Cerebellum (tissue), 4 donors: ENCODE measurements at places on chromosomes 11 and 22.

DNA sequence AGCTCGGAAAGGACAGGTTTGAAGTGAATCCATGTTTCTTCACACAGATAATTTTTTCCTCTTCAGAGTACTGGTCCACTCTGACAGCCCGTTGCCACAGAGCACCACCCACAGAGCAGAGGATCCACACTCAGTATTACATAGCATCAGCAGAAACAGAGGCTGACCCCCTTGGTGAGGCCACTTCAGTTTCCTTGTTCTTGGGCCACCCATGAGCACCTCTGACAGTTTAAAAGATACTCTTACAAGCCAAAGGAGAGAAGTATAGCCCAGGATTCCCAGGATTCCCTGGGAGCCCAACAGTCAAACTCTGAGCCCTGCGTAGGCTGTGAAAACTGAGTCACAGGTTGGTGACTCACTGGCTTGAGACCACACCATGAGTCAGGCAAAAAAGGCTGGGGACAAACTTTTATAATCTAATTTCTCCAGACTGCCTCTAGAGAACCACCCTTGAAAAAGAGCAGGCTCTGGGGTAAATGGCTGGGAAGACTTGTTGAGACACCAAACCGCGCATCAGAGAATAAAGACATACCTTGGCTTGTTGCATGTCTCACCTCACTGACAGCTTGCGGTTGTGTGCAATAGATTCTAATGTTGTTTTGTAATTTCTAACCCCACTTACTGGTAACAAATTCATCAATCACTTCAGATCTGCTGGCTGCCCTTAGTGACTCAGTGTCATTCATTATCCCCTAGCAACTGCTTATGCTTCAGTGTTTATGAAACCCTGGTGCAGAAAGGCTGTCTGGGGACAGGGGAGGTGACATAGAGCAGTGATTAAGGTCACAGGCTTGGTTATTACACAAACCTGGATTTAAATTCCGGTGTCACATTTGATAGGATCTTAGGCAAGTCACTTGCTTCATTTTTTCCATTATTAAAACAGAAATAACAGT lies 56.9 kb upstream of the PRSS23 start:
- DNase-seq, result no peak

- no peak for DNase-seq
Observed at GRCh38 chr22:36371920-36372319, 15.8 kb downstream of the MYH9 start.

GRCh38 chr11:108206171-108206570 lies 16.3 kb downstream of the NPAT start:
- DNase-seq, result peak; percentile 42

GRCh38 chr11:68505596-68505995 lies 45.0 kb downstream of the PPP6R3 start:
- DNase-seq, result no peak

DNA sequence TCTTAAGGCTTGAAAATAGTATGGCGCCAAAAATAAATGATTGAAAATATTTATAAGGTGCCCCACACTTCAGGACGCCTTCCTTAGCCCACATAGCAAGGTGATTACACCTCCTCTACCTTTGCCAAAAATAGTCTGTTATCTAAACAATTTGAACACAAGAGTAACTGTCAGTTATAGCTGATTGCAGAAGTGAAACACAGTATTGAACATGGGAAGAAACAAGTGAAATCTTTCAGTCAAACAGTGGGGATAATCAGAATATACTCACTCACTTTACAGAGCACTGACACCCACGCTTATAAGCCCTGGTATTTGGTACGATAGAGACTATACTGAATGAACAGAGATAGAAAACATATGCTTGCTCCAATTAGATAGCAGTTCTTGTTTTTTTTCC lies 203.1 kb downstream of the RAB38 start:
- no peak for DNase-seq

DNA sequence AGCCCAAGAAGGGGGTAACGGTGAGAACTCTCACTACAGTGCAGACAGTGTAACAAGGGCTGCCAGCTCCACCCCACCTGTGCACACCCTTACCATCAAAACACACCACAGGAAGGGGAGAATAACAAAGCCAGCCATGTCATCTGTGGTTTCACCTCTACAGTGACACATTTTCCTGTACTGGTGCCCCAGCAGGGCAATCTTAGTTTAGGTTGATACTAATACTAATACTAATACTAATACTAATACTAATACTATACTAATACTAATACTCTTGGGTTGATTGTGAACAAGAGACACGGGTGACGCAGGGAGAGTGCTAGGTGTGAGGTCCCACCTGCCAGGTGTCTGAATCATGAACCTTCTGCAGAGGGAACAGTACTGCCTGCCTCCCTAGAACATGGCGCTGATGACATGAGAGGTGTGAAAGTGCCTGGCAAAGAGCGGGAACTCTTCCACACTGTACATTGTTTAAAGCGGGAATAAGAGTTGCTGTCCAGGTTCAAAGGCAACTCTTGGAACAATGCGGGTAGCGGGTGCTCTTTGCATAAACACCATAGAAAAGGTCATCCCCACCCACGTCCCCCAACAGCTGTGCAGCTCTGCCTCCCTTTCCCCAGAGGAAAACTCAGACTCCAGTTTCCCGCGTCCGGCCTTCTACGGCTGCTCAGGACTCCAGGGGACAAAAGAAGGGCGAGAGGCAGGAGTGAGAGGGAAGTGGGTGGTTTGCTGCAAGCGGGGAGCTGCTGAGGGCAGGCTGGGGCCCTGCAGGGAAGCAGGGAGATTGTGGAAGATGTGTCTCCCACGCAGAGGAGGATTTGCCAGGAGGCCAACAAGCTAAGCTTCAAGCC lies 25.0 kb upstream of the TMPRSS4 start:
- no peak for DNase-seq

GRCh38 chr22:39149915-39150847 lies 2.3 kb downstream of the CBX7 start:
- no peak for DNase-seq

DNA sequence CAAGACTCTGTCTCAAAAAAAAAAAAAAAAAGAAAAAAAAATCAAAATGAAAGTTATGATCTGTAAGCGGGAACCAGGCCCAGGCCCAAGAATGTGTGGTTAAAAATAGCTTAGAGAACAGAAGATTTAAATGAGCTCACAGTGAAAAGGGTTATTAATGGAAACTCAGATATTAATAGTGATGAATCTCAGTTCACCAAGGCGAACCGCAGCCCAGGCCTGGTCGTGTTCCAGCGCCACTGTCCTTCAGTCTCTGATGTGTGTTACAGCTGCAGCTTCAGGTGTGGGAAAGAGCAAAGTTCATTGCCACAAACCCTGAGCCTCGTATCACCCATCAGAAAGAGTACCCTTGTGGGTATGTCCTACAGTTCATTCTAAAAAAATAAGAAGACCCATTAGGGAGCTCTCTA lies 107.1 kb downstream of the GAB2 start:
- no peak for DNase-seq

- DNase-seq, result no peak
Observed at GRCh38 chr11:133697603-133698180, 147.6 kb downstream of the SPATA19 start.

- no peak for DNase-seq
Observed at GRCh38 chr11:70460964-70461363, 62.6 kb downstream of the CTTN start.
